Stimulated activated CD8-positive, alpha-beta memory T cell treated with anti-CD3 and anti-CD28 coated beads, Interleukin-4, amount 100 ng/mL, for 1 hour (primary cell): ENCODE measurements at places on chromosomes 5 and 9.

GRCh38 chr5:111689357-111689935 is 67.5 kb downstream of the NREP start:
- DNase-seq: no peak

DNA sequence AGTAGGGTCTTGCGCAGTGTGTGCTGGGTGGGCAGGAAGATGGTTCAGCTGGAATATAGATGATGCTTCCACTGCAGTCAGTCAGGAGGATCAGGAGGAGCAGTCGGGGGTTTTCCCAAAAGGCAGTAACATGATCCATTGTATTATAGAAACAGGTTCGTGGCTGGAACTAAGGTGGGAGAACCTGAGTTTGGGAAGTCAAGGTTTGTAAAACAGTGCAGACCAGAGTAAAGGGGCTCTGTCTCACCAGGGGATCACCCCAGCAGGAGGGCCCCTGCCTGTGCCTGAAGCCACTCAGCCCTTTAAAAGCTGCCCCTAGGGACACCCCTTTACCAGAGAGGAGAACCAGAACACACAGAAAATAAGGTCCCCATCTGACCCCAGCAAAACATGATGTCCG is 213.4 kb downstream of the AUH start:
- no peak for DNase-seq

GRCh38 chr9:81683704-81684103 is 5.6 kb downstream of the TLE1 start:
- no peak for DNase-seq

DNA sequence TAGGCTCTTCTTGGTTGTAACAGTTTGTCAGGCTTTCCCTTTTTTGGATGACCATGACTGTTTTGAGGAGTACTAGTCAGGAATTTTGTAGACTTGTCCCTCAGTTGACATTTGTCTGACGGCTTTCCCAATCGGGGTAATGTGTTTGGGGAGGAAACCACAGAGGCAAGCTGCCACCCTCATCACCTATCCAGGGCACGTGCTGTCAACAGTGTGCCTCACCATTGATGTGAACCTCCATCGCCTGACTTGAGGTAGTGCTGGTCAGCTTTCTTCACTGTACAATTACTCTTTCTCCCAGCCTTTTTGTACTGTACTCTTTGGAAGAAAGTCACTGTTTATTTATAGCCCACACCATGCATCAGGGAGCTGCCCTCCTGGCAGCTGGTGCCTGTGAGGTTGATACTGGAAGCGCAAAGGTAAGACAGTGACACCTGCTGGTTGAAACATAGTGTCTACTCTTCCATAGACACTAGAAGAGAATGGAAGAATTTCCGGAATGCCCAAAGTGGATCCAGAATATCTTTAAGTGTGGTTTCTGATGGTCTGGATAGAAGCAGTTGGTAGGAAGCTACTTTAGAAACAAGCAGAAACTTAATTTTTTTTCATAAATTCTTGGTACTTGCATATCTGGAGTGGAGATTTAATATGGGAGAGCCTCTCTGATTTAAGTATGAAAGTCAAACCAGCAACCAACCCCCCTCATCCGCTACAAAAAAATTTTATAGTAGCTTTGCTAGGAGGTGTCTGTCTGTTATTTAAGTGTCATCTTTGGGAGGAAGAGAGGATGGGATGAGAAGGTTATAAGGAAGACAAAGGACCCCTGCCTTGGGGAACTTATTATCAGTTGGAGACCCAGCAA is 69.3 kb downstream of the SNX30 start:
- DNase-seq: no peak

GRCh38 chr9:87872079-87872624 is 10.5 kb upstream of the SPATA31E1 start:
- DNase-seq: no peak

GRCh38 chr5:33854733-33855151 is 37.0 kb downstream of the ADAMTS12 start:
- no peak for DNase-seq

DNA sequence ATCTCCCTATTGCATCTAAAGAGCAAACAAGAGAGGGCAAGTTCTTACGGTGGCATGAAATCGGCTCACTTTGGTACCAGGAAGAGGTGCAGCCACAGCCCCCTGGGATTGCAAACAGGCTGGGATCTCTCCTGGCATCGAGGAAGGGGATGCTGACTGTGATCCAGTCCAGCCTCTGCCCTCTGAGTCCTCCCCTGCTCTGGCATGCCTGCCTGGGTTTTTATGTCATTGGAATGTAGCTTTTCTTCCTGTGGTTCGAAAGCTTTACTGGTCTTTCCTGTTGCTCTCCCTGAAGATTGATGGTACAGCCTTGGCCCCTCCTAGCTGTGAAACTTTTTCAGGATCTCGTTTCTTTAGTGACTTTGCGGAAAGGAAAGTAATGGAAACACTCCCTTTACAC is 6.6 kb downstream of the SLC46A2 start:
- DNase-seq: no peak

- DNase-seq: no peak
Measured at GRCh38 chr9:125544988-125545651, 161.9 kb downstream of the MAPKAP1 start.

- DNase-seq: no peak
Measured at GRCh38 chr5:80168388-80169028, 87.3 kb downstream of the SERINC5 start.

GRCh38 chr5:143428155-143428554 is 24.7 kb upstream of the NR3C1 start:
- no peak for DNase-seq

DNA sequence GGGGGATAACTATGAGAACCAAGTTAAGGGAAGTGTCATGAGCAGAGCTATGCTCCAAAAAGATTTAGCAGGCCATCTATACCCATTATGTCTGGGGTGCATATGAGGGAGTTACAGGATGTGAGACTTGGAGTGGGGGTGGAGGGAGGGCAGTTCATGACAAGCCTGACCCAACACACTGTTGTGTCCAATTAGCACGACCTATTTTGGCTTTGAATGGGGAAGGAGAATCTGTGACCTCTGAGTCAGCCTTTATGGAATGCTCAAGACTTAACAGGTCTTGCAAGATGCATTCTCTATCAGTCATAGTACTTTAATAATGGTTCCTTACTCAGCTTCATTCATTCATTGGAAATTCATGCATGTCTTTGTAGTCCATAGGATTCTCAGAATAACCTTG is 71.7 kb downstream of the GRIA1 start:
- no peak for DNase-seq

- no peak for DNase-seq
Measured at GRCh38 chr5:76404223-76405211, 1.4 kb downstream of the IQGAP2 start.

GRCh38 chr9:114238472-114238871 is 83.1 kb downstream of the COL27A1 start:
- no peak for DNase-seq

DNA sequence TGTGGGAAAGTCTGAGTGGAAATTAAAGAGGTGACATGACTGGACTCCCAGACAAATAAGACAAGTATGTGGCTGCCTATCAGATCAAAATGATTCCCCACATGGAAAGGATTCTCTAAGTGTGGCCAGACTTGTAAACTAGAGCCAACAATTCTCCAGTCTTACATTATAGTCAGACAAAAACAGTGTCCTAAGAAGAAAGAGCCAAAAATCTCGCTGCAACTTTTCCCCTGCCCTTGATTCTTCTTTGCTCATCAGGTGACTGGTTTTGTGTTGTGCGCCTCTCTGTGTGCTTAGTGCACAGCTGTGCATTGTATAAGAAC is 164.2 kb upstream of the TARS1 start:
- DNase-seq: no peak

- DNase-seq: peak; percentile 39
Measured at GRCh38 chr5:14665949-14666348, 1.4 kb downstream of the OTULIN start.

DNA sequence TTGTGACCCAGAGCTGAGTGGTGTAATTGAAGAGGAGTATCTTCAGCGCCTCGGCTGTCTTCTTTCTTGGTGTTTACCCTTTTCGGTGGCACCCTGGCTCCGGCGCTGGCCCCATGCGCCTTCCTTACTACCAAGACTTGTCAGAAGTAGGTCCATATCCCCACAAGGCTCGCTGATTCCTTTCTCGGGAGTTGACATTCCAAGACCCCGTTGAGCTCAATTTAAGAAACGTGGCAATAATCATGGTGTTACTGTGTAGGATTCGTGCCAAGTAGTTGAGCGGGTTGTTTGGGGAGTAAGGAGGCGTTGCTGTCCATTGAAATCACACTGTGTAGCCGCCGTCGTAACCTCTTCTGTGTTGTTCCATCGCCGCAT is 795 bp downstream of the NDUFAF2 start:
- DNase-seq: peak; percentile 1

DNA sequence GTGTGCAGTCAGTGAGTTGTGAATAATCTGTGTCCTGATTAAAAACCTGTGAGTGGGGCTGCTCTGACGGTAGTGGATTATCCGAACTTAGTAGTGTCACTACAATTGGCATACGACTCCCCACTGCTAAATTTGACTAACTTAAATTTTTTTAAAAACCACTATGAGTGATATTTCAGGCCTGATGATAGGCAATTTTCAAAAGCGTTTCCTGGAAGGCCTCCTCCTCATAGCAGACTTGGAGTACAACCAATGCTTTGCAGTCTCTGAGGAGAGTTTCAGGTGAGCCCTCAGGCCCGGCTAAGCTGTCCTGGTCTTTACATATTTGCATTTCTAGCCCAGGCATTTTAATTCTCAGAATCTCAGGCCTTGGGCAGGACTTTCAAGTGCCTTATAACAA is 10.8 kb downstream of the BTNL8 start:
- DNase-seq: no peak

DNA sequence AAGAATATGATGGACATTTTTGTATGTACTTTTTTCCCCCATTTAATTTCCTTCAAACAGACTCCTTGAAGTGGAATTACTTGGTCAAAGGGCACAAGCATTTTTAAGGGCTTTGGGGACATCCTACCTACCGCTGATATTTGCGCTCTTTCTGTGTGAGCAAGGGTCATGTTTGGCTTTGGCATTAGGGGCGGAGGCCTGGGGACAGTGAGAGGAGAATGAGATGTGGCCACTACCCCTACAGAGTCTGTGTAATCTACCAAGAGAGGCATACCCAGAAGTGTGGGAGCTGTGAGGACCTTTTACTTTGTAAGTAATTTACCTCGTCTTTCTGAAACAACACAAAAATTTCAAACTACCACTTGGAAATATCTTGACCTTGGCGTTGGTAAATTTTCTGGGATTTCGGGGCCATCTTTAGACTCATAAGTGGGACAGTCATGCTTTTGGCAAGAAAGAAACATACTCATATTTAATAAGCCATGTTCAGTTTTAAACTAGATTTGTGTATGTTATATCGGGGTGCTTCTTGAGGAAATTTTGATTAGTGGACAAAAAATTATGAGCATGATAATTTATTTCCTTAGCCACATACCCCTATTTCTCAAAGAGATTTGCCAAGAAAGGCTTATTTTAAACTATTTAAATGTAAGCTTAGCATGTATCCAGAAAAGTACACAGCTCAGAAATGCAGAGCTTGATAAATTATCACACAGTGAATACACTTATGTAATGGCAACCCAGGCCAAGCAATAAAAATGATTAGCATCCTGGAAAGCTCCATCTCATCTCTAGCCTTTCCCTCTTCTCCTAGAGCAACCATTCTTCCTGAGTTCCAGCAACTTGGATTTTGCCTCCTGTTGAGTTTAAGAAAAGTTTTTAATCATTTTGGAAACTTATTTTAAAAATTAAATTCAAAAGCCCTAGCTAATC is 63.6 kb downstream of the ARHGAP26 start:
- DNase-seq: no peak

- DNase-seq: no peak
Measured at GRCh38 chr5:123425431-123425830, 2.2 kb upstream of the CEP120 start.
